ENCODE measurements at places on chromosomes 5 and 9. TPM values are rescaled to one million over a fixed set of nuclear protein-coding genes. Genes with fewer than 3 reads are reported as not detected.

- no peak for DNase-seq
Measured at GRCh38 chr9:13597427-13597826, 317.9 kb upstream of the MPDZ start.

- DNase-seq = no peak
Measured at GRCh38 chr5:65555287-65555686, 7.7 kb downstream of the CENPK start.

- no peak for DNase-seq
Measured at GRCh38 chr9:110580850-110581249, 1.3 kb upstream of the SVEP1 start.

GRCh38 chr5:68290260-68290674 is 74.7 kb downstream of the PIK3R1 start:
- peak; percentile 21 for DNase-seq

GRCh38 chr5:158414333-158414762 is 555.4 kb upstream of the CLINT1 start:
- no peak for DNase-seq

DNA sequence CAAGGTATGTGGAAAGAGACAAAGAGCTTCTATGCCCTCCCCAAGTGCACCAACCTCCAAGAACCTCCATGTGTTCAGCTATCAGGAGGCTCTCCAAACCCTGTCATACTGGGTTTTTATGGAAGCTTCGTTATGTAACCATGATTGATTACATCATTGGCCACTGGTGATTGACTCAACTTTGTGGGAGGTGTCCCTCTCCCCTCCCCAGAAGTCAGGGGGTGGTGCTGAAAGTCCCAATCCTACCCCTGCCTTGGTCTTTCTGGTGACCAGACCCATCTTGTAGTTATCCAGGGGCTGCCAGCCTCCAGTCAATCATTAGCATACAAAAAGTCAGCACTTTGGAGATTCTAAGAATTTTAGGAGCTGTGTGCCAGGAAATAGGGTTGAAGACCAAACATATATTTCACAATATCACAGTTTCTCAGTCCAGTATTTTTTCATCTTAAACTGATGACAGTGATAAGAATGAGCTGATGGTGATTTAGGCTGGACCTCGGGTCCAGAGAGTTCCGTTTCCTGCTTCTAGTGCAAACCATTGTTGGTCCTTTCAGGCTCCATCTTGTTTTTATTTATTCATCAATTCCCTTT is 27.3 kb upstream of the FANCC start:
- DNase-seq = no peak

DNA sequence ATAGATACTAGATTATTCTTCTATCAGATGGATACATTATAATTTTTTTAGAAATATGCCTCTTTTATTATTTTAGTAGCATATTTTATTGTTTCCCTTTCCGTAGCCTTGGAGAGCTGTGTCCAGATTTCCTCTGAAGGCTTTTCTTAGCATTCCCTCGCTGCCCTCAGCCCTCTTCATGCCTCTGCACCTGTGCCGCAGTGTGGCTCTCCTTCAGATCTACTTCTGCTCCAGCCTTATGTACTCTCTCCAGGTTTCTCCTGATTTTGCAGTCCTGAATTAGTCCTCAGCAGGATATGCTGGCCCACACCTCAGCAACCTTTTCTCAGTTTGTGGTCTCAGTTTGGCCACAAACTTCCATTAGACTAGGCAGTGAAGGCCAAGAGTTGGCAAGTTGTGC is 1052.0 kb downstream of the TAF11L14 start:
- no peak for DNase-seq

DNA sequence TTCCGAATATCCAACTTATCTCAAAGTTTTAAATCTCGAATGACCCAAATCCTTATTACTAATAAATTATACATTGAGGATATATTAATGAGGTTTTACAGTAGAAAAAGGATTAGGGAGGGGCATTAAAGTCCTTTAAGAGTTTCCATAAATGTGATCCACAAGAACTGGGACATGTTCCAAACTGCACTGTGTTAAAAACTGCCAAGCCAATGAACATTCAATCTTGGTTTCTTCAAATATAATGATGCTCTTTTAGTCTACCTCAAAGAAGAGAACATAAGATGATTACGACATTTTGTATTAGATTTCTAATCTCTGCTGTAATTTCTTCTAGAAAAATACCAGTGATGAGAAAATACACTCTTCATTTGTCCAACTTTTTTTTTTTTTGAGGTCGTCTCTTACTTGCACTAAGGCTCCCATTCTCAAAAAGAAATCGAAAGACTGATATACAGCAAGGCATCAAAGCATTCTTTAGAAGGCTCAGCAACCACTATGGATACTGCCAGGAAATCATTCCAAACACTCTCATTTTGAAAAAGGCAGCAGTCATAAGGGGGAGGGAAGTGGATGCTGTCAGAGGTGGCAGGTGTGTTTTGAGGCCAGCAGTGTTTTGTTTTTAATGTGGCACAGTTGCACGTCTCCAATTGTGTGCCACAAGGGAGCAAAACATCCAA is 1.7 kb downstream of the PTAR1 start:
- no peak for DNase-seq

GRCh38 chr9:114131808-114132549 is 23.4 kb upstream of the COL27A1 start:
- DNase-seq = no peak

BTNL3 gene
- not detected for polyA plus RNA-seq

PCSK1 gene
- not detected for polyA plus RNA-seq

FNIP1 gene
- polyA plus RNA-seq = 13.4 TPM

PDZD2 gene
- polyA plus RNA-seq = 0.40 TPM

CBY3 gene
- not detected for polyA plus RNA-seq

CCDC183 gene
- 0.21 TPM for polyA plus RNA-seq

PCDHA10 gene
- polyA plus RNA-seq = 0.02 TPM

SOHLH1 gene
- not detected for polyA plus RNA-seq
